ENCODE measurements at places on chromosomes 16 and 17. TPM values are rescaled to one million over a fixed set of nuclear protein-coding genes. Genes with fewer than 3 reads are reported as not detected.

GRCh38 chr17:3657874-3658783 is 10.2 kb downstream of the TAX1BP3 start:
- DNase-seq = no peak

DNA sequence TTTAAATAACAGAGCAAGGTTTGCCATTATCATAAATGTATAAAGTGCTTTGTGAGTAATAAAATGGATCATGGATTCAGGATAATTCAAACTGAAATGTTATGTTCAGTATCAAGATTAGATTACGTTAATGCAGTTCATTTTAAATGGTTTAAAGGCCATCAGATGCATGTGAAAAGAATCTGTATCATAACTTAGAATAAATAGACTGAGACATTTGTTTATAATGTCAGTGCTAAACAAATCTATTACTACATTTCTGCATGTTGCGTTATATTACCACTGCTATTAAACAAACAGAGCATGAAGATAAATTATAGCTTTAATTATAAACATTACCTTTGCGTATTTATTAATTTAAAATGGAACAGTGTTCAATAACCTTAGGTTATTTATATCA is 160.2 kb downstream of the TOX3 start:
- DNase-seq = no peak

- no peak for DNase-seq
Observed at GRCh38 chr17:66493283-66494019, 191.0 kb downstream of the PRKCA start.

DNA sequence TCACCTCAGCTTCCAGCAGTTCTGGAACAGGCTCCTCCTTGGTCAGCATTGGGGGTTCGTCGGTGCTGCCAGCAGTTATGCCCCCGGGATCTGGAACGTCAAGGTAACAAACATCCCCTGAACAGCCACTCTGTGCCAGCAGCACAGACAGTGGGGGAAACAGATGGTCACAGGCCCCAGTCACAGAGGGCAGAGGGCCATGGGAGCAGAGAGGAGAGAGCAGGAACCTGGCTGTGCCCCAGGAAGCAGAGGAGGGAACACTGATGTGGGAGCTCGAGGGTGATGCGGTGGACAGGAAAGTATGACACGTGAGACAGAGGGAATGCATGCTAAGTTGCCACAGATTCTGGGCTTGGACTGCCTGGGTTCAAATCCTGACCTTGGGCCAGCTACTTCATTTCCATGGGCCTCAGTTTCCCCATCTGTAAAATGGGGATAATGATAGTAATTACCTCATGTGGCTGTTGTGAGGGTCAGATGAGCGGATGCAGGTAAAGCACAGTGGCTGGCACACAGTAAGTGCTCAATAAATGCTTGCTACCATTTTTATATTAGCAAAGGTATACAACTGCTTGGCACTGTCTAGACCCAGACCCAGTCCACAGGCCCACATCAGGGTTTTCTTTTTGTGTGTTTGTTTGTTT is 4.9 kb downstream of the BCL7C start:
- DNase-seq = no peak

- DNase-seq = no peak
Observed at GRCh38 chr16:78390092-78390491, 290.6 kb downstream of the WWOX start.

The CCL5 gene
- total RNA-seq = 0.66 TPM

DNA sequence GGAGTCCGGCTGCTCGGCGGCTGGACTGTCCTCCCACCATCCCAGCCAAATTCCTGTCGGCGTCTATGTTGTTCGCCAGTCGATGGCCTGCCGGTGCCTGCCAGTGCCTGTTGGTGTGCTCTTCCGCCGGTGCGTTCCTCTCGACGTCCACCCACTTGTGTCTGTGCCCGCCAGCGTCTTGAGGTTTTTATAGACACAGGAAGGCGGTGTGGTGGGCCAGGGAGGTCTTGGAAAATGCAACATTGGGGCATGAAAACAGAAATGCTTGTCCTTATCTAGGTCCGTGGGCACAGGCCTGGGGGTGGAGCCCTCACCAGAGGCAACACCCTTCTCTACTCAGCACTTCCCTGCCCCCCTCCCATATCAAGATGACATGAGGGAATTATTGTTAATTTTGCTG is 167.8 kb downstream of the IRF8 start:
- no peak for DNase-seq

DNA sequence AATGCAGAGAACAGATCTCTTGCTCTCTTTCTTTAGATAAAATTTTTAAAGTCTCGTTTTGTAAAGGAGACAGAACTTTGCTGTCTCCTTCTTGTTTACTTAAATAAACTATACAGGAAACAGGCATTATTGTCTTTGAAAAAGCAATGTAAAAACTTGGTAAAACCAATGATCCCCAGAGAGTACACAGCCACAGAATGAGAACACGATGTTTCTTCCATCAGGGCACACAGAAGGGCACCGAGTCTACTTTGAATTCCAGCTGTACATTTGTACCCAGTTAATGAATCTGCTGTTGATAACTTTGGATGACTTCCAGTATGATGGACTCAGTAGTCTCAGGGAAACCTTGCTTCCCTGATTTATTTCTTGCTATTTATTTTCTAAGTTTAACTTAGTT is 8.1 kb upstream of the TMEM100 start:
- DNase-seq = no peak

The ENPP7 gene
- not detected for total RNA-seq

The ST6GALNAC1 gene
- total RNA-seq = 9.3 TPM

The TBC1D26 gene
- total RNA-seq = not detected

DNA sequence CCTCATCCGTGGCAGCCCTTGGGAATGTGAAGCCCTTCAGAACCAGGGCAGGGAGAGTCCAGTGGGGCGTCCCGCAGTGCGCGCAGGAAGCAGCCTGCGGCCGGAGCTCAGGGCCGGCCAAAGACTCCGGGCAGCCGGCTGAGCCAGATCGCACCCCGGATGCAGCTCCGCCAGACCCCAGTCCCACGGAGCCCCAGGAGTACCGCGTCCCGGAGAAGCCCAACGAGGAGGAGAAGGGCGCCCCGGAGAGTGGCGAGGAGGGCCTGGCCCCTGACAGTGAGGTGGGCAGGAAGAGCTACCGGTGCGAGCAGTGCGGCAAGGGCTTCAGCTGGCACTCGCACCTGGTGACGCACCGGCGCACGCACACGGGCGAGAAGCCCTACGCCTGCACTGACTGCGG is 6.9 kb downstream of the ZNF205 start:
- no peak for DNase-seq

DNA sequence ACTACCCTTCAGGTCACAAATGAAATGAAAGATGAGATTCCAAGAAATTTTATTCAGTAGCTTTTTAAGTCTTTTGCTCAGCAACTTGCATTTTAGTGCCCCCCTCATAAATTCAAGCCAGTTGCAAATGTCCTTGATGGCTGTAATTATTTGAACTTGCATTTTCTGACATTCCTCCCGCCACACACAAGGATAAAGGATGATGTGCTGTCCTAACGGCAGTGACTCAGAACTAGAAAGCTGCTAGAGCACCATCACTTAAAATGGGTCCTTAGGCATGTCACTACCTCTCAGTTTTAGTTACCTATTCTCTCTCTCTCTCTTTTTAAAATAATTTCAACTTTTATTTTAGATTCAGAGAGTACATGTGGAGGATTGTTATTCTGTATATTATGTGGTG is 306.7 kb downstream of the CNTNAP4 start:
- DNase-seq = no peak

DNA sequence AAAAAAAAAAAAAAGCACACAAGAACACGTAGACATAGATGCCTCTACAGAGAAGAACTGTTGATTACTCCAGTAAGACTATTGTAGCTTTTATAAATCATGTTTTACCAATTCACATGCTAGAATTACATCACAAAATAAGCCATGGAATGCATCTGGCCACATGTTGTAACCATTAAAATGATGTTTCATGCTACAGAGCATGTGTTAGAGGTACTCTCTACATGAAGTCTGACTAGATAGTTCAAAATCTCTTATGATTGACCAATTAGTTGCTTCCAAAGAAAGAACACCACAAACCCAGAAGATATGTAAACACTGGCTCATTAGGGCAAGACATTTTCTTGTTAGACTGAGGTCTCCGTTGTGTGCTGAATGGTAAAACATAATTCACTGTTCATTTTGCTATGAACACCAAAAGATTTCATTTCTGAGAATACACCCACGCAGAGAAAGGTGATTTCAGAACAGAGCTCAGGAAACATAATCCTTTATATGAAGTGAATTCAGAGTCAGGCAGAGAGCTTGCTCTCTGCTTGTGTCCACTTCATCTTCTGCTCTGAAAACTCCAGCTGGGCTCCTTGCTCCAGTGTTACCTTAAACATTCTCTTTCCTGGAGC is 411.4 kb upstream of the SOX9 start:
- DNase-seq = no peak

The NPW gene
- not detected for total RNA-seq

- DNase-seq = no peak
Observed at GRCh38 chr17:38731526-38732294, 1.6 kb downstream of the CISD3 start.

DNA sequence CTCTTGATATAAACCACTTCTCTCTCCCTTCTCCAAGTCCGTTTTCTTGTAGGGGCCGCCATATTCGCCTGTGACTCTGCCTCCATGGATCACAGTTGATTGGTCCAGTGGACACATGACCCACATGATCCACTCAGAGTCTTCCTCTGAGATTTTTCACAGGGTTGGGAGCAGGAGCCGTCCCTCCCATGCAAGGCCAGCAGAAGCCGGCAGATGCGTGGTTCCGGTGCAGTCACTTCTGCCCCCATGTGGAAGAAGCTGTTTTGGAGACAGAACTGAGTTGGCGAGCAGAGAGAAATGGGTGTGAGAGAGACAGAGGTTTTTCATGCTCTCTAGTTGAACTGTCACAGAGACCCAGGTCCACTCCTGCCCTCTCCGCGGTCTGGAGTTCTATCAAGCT is 83.3 kb downstream of the C16orf95 start:
- peak; percentile 40 for DNase-seq

DNA sequence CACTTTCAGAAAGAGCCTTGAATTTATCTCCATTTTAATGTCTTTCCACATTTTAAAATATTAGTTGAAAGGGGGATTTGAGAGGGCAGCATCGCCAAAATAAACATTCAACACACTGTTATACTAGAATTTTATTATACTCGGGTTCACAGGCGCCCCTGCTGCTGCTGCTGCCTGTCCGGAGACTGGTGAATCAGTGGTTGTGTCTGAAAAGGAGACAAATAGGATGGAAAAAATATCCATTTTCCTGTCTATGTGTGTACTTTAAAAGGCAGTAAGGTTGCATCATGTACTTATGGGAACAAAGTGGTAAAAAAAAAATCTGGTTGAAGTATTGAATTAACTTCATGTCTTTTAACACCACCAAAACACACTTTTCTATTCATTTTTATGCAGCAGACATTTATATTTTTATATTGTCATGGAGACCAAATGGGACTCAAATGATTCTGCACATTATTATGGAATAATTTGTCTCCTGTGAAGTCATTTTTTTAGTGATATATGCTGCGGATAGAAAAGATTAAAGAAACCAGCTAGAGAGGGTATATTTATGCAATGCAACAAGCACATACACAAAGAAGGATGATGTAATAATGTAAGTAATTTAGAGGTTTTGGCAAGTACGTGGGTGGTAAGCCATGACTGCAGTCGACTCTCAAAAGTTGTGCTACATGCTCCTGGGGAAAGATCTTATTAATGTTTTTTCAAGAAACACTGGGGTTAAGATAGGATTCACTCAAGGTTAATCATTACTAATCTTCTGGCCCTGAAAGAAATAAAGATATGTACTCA is 759.0 kb upstream of the SOX9 start:
- no peak for DNase-seq

The HS3ST3A1 gene
- not detected for total RNA-seq

GRCh38 chr17:6532441-6532885 is 23.9 kb downstream of the PITPNM3 start:
- no peak for DNase-seq

GRCh38 chr16:83705856-83706255 is 101.9 kb upstream of the HSBP1 start:
- DNase-seq = no peak

GRCh38 chr16:28930652-28931051 is 1.1 kb upstream of the CD19 start:
- no peak for DNase-seq

- DNase-seq = no peak
Observed at GRCh38 chr16:65828296-65828695, 538.2 kb upstream of the CDH5 start.

The MYH2 gene
- total RNA-seq = not detected

DNA sequence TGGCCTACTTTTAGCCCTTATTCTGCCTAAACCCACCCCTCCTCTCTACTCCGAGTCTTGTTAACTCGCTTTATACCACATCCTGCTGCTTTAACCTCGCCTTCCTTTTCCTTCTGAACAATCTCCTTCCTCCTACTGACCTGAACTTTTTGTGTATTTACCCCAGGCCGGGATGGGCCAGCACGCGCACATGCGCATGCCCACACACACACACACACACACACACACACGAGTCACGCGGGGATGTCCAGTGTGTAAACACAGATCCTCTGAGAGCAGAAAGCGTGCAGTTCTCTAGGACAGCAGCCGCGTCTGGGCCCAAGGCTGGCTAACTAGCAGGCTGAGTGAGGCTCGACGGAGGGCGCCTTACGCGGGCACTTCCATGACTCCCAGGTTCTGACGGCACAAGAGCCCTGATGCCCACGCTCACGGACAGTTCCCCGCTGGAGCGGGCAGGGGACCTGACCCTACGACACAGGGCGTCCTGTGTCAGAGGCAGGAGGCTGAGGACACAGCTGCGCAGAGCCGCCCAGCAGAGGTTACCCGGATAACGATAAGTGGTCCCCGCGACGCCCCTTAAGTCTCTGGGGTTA is 610 bp downstream of the PIK3R5 start:
- DNase-seq = peak; percentile 36

DNA sequence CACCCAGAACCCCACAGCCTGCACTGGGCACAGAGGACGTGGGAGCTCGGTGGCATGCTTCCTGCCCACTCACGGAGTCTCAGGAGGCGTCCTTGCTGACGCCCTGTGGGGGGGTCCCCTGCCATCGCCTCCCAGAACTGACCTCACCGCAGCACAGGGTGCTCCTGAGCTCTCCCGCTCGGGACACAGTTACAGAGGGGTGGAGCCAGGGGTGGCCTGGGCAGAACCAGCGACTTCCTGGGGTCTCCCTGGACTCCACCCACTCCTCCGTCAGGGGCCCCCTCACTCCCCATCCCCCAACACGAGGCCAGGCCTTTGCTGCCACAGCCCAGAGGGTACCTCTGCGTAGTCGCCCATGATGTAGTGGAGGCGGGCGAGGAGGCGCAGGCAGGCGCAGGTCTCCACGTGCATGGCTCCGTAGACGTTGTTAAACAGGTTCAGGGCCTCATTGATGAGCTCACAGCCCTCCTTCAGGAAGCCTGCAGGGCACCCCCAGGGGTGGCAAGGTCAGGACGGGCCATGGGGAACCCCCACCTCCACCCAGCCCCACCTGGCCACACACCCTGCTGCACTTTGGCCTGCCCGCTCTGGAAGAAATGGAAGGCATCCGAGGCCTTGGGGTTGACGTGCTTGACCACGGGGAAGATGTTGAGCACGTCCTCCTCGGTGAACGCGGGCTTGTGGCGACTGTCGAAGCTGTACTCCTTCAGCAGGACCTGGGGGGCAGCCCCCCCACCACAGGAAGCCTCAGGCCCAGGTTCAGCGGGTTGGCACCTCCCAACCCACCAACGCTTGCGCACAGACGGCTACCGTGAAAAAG is 17.8 kb downstream of the CLUH start:
- peak; percentile 10 for DNase-seq

GRCh38 chr17:1273492-1274244 is 3.4 kb downstream of the BHLHA9 start:
- DNase-seq = no peak

GRCh38 chr17:49061524-49061943 is 64.3 kb downstream of the IGF2BP1 start:
- no peak for DNase-seq

The C17orf50 gene
- not detected for total RNA-seq

Data from body of pancreas (tissue), 4 donors.